HuH-7.5 (cell line): ENCODE measurements at places on chromosomes 6 and 20.

GRCh38 chr6:24855395-24856245 lies 56.9 kb upstream of the ARMH2 start:
- peak; percentile 39 for DNase-seq

GRCh38 chr6:158653577-158654354 lies 3.9 kb downstream of the SYTL3 start:
- DNase-seq, result no peak

- DNase-seq, result no peak
Measured at GRCh38 chr6:124791156-124791555, 171.1 kb upstream of the RNF217 start.

- no peak for DNase-seq
Measured at GRCh38 chr6:33654831-33655554, 33.9 kb downstream of the ITPR3 start.

DNA sequence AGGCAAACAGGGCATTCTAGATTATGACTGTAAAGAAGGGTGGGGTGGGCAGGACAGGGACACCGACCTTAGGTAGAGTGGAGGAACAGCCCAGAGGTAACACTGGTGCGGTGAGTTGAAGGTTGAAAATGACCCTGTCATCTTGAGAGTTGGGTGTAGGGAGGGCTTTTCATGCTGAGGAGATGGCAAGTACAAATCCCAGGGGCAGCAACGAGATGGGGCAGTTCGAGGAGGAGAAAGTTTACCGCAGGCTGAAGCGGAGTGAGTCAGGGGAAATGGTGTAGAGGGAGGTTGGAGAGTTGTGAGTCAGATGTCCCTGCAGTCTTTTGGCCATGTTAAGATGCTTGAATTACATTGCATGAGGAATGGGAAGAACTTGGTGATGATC lies 101.1 kb downstream of the HIVEP1 start:
- DNase-seq, result no peak

- DNase-seq, result no peak
Measured at GRCh38 chr6:111032484-111033140, 50.8 kb downstream of the RPF2 start.

DNA sequence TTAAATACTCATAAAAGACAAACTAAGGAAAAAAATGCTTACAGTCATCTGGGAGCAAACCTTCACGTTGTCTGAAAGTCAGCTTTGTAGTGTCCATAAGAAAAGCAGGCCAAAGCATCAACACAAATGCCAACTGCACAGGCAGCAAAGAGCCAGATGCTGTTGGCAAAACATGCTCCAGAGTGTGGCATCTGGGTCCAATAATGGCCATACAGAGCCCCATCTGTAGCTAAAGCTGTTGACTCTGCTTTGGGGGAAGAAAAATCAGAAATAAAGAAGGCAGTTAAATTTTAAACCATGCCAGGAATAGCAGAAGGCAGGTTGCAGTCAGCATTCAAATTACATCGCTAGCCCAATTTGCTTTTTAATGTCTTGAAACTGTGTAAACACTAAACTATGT lies 776.3 kb downstream of the EYS start:
- DNase-seq, result no peak

- DNase-seq, result no peak
Measured at GRCh38 chr6:128491610-128492206, 28.7 kb downstream of the PTPRK start.
